Suppressor macrophage treated with lipopolysaccharide for 4 hours (primary cell): ENCODE measurements at places on chromosomes 11 and 22.

DNA sequence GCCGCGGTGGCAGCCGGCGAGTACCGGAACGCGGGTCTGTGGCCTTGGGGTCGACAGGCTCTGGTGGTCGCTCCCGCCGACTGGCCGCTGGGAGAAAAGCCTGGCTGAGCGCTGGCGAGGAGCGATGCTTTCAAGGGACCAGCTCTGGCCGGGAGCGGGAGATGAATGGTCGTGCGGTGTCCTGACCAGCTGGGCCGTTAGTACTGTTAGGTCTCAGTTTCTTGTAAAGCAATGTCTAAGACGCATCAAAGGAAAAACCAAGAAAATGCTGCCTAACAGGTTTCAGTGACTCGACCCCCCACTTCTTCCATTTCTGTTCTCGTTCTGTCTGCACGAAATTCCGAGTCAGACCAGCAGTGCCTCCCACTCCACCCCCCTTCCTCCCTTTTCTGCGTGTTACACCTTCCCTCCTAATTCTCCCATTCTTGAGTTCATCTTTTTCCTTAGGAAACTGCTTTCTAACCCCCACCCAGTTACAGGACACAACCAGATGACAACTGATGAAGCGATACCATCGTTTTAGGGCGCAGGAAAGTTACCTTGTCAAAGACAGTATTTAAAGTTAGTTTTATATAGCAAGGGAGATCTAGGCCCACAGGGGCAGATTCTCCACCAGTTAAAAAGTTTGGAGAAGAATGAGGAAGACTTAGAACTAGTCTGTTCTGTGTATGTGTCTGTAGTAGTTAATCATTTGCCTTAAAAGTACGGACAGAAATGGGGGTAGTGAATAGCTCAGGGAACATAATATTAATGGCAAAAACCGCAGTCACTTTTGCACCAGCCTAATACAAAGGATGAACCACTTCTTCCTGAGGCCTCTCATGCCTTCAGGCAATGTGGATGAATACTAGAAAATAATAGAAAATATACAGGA, 1.0 kb downstream of the CUL5 start:
- DNase-seq, result peak; percentile 32

DNA sequence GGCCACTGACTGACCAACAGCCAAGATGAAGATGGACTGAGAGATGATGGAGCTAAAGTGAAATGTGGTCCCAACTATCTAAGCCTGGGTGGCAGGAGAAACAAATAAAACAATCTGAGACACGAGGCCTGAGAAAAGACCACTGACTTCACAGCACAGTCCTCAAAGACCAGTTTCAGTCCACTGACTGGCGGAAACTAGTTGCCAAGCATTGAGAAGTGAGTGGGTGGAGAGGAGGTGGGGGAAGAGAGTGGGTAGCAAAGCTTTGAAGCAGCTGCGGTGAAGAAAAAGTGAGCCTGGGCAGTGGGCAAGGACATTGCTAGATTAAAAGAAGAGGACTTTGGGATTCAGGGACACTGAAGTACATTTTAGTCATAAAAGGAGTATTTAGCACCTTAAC, 1.9 kb downstream of the MS4A1 start:
- no peak for DNase-seq

DNA sequence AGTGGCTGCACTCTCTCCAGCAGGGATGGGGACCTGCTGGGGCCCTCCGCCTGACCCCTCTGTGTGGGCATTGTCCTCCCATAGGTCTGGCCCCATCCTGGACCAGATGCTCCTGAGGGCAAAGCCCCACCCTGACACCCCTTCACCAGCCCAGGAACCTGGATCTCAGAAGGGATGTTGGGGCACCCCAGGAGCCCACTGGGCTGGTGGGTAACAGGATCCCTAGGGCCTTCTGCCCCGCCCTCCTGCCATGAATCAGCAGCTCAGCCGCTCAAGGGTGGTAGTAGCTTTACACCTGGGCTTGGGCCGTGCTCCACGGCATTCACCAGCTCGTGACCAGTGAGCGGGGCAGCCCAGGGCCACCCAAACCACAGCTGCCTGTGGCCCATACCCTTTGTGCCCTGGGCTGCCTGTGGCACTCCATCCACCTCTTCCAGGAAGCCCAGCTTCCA, 1.0 kb upstream of the MAPK12 start:
- DNase-seq, result no peak

DNA sequence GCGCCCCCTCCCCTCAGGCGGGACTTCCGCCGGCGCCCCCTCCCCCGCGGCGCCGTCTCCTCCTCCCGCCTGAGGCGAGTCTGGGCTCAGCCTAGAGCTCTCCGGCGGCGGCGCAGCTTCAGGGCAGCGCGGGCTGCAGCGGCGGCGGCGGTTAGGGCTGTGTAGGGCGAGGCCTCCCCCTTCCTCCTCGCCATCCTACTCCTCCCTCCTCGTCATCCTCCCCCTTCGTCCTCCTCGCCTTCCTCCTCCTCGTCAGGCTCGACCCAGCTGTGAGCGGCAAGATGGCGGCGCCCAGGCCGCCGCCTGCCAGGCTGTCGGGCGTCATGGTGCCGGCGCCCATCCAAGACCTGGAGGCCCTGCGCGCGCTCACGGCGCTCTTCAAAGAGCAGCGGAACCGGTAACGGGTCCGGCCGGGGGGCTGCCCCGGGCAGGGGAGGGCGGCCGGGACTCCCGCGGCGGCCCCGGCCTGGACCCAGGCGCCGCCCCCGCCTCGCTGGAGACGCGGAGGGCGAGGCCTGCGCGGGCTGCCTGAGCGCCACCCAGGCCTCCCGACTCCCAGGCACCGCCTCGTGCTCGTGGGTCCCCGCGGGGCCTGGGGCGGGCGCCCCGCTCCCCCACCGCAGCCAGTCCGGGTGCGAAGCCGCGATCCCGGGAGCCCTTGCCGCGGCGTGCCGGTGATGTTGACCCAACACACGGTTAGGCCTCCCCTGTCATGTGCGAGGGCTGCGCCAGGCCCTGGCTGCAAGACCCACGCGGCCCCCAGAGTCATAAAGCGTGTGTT, at the start of gene ATXN10:
TSS of gene ATXN10 (plus strand) at position 52 of the 781 bp plus-strand sequence. CDS start at position 282, 230 bp downstream.
- peak; percentile 65 for DNase-seq

DNA sequence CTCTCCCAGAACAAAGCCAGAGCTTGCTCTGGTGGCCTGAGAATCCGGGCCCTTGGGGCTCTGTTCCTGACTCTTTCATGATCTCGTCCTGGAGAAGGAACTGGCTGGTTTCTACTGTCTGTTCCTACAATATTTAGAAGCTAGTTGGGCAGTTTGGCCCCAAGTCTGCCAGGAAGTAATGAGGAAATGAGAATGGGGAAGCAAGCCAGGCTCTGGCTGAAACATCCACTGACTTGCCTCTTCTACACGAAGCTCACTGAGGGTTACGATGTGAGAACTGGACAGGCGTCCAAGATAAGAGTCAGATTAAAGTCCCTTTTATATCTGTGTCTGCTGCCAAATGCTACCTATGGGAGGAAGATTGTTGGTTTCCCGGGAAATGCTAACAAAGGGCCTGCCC, 110.0 kb upstream of the KIRREL3 start:
- DNase-seq, result no peak
